ENCODE measurements at places on chromosomes 3 and 15. TPM values are rescaled to one million over a fixed set of nuclear protein-coding genes. Genes with fewer than 3 reads are reported as not detected.

The IMPG2 gene
- 0.80 TPM for total RNA-seq

The ZNF385D gene
- 1.2 TPM for total RNA-seq

The NRROS gene
- 0.50 TPM for total RNA-seq

The PDCD7 gene
- total RNA-seq = 24.5 TPM

DNA sequence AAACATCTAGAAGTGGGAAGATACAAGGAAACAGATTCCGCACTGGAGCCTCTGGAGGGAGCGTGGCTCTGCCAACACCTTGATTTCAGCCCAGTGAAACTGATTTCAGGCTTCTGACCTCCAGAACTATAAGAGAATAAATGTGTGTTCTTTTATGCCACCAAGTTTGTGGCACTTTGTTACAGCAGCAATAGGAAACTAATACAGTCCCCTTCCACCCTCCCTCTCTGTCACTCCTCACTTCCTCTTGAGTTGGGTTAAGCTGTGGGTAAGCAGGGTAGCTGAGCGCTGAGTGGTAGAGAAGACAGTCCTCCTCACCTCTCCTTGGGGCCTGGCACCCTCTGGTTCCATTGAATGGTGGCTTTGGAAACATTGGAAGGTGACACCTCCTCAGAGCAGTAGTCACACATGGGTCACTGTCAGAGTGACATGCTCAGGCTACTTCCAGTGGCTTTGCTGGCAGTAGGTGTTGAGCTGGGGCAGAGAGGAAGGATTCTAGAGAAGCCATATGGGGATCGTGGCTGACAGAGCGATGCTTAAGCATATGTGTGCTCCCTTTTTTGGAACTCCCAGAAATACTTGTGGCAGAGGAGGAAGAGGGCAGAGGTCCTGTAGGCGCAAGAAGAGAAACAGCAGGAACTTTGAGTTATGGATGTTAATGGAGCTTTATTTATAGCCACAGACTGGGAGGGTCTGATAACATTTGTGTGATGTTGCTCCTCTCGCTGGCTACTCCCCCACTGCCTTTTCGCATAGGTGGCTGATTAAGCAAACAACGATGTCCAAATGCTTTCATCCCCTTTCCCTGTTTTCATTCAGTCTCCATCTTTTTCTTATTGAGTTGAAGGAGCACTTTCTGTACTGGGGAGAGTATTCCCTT lies 14.8 kb upstream of the HCN4 start:
- peaks cover 8% of the 10 kb centered on the region for H3K4me1 ChIP-seq
- H3K27ac ChIP-seq = no peak overlapping the region
- H3K4me3 ChIP-seq = no peak overlapping the region
- H3K27me3 ChIP-seq = peaks cover 49% of the 10 kb centered on the region

GRCh38 chr3:141103503-141103902 lies 52.4 kb downstream of the SPSB4 start:
- no peak overlapping the region for H3K4me3 ChIP-seq
- no peak overlapping the region for H3K27ac ChIP-seq
- no peak for DNase-seq
- H3K36me3 ChIP-seq = no peaks in the 10 kb centered on the region
- H3K4me1 ChIP-seq = peaks cover 5% of the 10 kb centered on the region

DNA sequence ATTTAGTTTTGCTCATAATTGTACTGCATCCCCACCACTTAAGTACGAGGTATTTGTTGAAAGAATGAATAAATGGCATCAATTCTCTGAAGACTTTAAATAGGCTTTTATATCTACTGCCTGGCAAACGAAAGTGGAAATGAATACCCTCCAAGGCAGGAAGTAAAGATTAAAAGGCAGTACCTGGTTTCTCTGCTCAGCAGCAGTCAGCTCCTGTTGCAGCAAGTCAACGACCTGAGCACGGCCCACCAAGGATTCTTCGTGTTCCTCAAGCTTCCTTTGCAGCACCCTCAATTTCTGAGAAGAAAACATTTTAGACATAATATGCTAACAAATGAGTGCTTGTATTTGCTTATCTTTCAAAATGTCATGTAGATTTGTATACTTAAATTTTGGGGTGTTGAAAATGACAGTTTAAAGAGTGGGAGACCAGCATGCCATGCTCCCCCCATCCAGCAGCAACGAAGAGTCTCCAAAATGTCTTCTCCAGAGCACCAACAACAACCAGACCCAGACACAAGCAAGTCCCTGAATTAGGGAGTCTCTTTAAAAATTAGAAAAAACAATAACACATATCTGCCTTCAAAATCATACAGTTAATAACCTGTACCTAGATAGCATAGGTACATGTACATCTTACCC lies 31.2 kb downstream of the GOLGB1 start:
- no peak for DNase-seq
- H3K27ac ChIP-seq = no peak overlapping the region
- no peak overlapping the region for H3K4me3 ChIP-seq

DNA sequence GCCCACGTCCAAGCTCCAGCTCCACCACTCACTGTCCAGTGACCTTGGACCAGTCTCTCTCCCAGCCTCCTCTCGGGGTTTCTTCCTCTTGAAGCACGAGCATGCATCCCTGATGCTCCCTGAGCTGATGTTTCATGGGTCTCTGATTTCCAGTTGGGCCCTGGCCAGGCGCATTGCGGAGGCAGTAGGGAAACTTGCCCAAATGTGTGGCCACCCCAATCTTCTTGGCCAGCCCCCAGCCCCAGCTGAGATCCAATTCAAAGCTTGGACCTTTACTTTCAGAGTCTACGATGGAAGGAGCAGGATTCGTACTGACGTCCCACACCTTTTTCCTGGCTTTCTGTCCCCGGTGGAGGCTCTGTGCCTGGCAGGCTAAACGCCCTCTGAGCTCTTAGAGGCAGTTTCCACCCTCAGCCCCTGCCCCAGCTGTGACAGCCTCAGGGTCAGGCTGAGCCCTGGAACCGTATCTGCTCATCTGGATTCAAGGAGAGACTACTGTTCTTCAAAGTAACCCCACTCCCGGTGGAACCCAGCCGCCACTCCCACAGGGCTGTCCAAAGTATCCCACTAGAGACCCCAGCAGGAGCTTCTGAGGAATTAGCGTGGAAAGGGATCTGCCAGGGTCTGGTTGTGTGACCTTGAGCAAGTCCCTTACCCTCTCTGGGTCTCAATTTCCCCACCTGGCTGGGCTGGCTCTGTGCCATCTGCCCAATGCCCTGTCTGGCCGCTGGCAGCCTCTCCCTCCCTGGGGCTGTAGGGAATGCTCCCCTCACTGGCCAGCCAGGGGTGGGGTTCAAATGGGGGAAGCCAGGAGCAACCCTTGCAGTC lies 37.4 kb downstream of the CPN2 start:
- H3K4me3 ChIP-seq = no peak overlapping the region
- H3K27me3 ChIP-seq = peaks cover 65% of the 10 kb centered on the region
- no peak for DNase-seq
- H3K36me3 ChIP-seq = peaks cover 2% of the 10 kb centered on the region

GRCh38 chr3:136950623-136951022 lies 7.2 kb upstream of the IL20RB start:
- H3K27me3 ChIP-seq = no peaks in the 10 kb centered on the region
- H3K4me3 ChIP-seq = no peak overlapping the region
- peaks cover 5% of the 10 kb centered on the region for H3K36me3 ChIP-seq

GRCh38 chr15:67196672-67197363 lies 57.6 kb downstream of the AAGAB start:
- no peak for DNase-seq
- H3K27me3 ChIP-seq = no peaks in the 10 kb centered on the region
- H3K27ac ChIP-seq = no peak overlapping the region
- no peak overlapping the region for H3K4me3 ChIP-seq
- H3K4me1 ChIP-seq = peaks cover 35% of the 10 kb centered on the region
- H3K36me3 ChIP-seq = peaks cover 9% of the 10 kb centered on the region

DNA sequence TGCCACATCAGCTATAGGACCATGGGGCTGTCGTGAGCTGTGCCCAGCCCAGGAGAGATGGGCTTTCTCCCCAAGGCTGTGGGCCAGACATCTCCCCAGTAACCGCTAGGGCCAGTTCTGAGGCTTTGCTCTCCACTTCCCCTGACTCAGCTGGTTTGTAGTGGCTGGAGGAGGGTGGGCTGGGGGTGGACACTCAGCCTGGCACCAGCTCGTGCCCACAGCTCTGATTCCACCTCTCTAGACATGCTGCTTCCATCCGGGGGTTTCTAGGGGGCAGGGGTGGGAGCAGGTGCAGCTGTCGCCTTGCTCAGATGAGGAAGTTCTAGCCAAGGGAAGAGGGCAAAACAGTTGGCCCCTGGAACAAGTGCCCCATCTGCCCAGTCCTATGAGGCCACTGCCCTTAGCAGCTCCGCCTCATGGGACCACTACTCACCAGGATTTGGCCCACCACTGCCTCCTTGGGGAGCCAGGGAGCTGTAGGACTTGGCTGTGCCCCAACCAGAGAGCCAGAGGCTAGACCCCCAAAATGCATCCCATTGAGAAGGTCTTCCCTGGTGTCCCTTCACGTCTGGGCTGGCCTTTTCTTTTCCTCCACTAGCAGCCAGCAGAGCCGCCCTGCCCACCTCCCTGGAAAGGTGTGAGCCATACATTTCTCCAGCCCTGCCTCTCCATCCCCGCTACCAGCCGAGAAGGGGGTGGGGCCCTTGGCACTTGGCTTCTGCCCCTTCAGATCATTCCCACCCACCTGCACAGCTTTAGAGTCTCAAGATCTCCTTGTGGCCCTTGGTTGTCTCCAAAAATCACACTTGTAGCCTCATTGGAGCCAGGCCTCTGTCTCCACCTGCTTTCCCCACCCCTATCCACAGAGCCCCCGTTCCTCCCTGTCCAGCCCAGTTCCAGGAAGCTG lies 9.9 kb downstream of the GLYCTK start:
- no peaks in the 10 kb centered on the region for H3K27me3 ChIP-seq
- DNase-seq = no peak
- no peaks in the 10 kb centered on the region for H3K36me3 ChIP-seq

DNA sequence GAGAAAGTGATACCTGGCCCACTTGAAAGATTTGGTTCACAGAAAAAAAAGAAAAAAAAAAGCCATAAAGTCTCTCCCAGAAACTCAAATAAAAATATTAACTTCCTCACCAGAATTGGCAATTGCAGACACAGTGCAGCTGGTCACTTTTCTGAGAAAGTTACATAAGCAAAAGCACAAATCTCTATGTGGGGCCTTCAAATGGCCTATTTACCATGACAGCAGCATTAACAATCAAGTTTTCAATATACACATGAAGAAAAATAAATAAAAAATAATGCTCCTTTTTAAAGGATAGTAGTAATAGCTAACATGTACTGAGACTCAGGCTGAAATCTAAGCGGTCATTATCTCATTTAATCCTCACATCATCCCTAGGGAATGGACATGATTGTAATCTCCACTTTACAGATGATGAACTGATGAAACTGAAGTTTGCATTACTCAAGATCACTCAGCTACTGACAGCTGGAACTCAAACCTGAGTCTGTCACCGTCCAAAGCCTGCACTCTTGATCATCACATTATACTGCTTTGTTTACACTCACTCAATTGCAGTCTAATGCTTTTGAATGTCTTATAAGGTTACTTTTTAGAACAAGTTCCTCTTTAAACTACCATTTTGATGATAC lies 3.3 kb downstream of the NPTN start:
- H3K4me1 ChIP-seq = peaks cover 79% of the 10 kb centered on the region
- peak overlapping the region; percentile 19 for H3K4me3 ChIP-seq
- H3K27me3 ChIP-seq = no peaks in the 10 kb centered on the region
- no peaks in the 10 kb centered on the region for H3K36me3 ChIP-seq
- DNase-seq = no peak
- H3K27ac ChIP-seq = peak overlapping the region; percentile 93

DNA sequence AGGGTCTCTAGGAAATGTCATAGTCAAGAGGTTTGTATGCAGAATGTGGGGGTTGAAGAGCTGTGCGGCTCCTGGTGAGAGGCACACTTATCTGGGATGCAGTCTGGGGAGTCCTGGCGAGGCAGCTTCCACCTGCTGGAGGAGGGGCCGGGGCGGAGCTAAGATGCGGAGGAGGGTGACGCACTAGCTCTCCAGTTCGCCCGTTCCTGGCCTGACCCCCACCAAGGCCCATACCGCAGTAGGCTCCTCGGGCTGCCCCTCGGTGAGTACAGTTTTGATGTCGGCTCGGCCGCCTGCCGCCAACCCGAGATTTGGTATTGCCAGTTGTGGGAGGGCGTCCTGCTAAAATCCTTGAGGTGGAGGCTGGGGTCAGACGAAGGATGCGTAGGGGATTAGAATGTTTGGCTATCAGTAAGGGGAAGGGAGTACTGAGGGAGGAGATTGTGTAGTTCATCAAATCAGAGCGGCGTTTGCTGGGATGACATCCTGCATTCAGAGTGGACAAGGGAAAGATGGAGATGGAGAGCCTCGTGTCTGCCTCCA lies at the start of gene SCG5:
TSS of gene SCG5 (plus strand) at position 194 of the 543 bp plus-strand sequence. CDS start 1,883 bp downstream, outside the sequence.
- H3K27ac ChIP-seq = no peak within 1 kb of the TSS
- H3K4me1 ChIP-seq = peaks cover 9% of the 10 kb centered on the region
- H3K36me3 ChIP-seq = peaks cover 3% of the 10 kb centered on the region
- no peaks in the 10 kb centered on the region for H3K27me3 ChIP-seq
- H3K4me3 ChIP-seq = peak within 1 kb of the TSS; percentile 66
- DNase-seq = no peak

GRCh38 chr15:33565094-33565493 lies 254.3 kb downstream of the RYR3 start:
- H3K27me3 ChIP-seq = peaks cover 13% of the 10 kb centered on the region
- DNase-seq = no peak
- H3K36me3 ChIP-seq = no peaks in the 10 kb centered on the region
- H3K4me1 ChIP-seq = peaks cover 13% of the 10 kb centered on the region
